ENCODE measurements at places on chromosomes 1 and 21.

GRCh38 chr1:32770221-32770731 is 46.9 kb downstream of the YARS1 start:
- DNase-seq: no peak

GRCh38 chr1:184017306-184017705 is 20.2 kb downstream of the COLGALT2 start:
- DNase-seq: no peak

- DNase-seq: no peak
These were observed 303.6 kb upstream of the FAM78B start for GRCh38 chr1:166470441-166470840.

GRCh38 chr1:160741092-160741501 is 2.0 kb downstream of the SLAMF7 start:
- no peak for DNase-seq

DNA sequence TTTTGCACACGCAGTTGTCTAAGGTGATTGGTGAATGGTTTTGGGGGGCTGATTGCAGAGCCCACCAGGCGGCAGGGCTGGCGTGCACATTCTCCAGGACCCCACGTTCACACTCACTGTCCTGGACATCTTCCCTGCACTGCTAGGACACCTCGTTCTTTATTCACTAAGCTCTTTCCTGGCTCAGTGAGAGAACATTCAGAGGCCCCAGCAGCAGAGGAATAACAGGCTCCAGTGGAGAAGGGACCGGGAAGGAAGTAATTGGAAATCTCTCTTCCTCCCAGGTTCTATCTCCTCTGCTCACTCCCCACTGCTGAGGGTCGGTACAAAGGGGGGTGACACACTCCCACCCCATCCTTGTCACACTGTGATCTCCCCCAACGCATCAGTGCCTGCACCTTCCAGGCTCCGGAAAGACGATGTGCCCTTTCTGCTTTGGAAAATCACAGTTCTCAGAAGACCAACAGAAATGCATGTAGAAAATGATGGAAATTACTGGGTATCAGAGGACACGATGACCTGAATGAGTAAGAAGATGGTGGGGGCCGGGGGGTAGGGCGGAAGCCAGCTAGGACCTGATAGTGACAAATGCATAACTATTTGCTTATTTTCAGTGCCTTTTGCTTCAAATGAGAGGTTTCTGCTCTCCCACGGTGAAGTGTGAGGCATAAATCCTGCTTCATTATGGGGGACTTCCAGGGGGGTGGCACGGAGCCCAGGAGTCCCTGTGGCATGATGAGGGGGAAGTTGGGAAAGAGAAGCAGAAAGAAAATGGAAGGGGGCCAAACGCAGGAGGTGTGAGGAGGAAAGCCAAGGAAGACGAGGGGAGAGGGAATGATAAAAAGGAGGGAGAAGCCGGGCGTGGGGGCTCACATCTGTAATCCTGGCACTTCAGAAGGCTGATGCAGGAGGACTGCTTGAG is 25.2 kb upstream of the KIF26B start:
- no peak for DNase-seq

DNA sequence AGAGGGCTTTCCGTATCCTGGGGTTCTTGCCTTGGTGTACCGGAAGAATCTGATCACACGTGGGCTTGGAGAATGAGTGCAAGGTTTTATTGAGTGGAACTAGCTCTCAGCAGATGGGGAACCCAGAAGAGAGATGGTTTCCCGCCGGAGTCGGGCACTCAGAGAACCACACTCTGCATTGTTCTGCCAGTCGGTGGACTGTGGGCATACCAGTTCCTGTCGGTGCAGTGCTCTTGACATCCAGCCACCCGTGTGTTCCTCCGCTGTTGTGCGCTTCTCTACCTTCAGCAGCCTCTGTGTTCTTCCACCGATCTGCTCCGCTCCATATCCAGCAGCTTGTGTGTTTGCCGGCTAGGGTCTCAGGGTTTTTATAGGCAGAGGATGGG is 10.8 kb upstream of the PPIE start:
- no peak for DNase-seq

GRCh38 chr1:54367613-54368012 is 38.6 kb downstream of the SSBP3 start:
- no peak for DNase-seq

DNA sequence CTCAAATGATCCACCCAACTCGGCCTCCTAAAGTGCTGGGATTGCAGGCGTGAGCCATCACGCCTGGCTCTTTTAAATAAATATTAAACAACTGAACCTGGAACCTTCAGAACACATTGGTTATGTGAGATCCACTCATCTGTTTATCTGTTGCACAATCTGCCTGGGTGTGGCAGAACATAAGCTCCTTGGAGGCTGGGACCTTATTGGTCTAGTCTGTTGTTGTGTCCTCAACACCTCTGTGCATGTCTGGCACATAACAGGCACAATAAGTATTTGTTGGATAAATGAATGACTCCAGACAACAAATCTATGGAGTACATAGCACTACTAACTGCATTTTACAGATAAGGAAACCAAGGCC is 4.1 kb upstream of the NBL1 start:
- no peak for DNase-seq

DNA sequence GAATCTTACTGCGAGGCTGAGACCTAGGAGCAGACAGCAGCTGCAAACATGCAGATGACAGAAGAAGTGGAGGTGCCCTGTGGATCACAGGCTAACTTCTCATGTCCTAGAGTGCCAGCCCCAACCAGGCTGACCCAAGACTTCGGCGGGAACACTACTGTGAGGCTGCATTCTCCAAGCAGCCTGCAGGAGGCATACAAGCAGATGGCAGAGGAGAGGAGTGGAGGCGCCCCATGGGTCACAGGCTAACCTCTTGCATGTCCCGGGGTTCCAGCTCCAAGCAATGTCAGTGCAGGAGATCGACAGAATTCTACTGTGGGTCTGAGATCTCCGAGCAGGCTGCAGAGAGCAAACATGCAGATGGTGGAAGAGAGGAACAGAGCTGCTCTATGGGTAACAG is 98.1 kb upstream of the ZNF678 start:
- no peak for DNase-seq

GRCh38 chr1:115278211-115278610 is 59.8 kb downstream of the NGF start:
- DNase-seq: no peak

GRCh38 chr1:26370591-26371382 is 1.8 kb downstream of the ZNF683 start:
- no peak for DNase-seq

GRCh38 chr1:234855851-234856250 is 245.9 kb upstream of the IRF2BP2 start:
- DNase-seq: no peak

GRCh38 chr1:151144474-151145303 is 1.7 kb downstream of the SEMA6C start:
- DNase-seq: no peak

DNA sequence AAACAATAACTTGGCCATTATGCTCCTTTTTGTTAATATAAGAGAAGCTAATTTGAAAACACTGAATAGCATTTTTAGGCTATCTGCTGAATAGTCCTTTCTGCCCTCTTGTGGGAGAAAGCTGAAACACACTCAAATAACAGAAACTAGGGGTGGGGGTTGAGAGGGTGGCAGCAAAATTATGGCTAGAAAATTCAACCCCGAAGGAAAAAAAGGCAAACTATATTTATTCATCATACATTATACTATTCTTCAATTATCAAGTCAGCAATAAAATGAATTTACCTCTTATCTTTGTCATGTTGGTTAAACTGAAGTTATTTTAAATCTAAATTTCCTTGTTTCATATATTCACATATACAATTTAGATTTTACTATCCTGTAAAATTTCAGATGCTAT is 255.9 kb downstream of the FAF1 start:
- peak; percentile 8 for DNase-seq

- no peak for DNase-seq
These were observed 32.8 kb downstream of the ZC3H11B start for GRCh38 chr1:219580009-219580676.

DNA sequence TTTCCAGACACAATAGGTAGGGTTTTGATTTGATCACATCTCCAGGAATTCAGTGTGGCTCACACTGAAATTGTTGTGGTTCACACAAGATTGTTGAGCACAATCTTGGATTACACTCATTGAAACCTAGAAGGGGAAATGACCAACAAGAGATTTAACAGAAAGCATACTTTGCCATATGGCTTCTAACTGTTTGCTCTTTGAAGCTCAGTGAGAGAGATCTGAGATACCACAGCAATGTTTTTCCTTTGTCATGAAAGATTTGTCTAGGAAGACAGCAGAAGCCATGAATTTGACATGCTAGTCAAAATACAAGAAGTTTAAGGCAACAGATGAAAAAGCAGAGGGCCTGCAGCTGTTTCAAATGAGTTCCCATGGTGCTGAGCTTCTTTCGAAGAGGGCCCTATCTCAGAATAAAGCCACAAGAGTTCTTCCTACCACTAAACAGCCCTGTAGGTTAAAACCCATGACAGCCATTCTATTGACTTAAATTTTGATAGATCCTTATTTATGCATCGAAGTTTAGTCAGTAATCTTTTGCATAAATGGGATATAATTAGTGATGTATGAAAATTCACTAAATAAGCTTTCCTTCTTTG is 650.4 kb downstream of the LTN1 start:
- DNase-seq: no peak

GRCh38 chr1:209106861-209107260 is 476.7 kb upstream of the CAMK1G start:
- no peak for DNase-seq

DNA sequence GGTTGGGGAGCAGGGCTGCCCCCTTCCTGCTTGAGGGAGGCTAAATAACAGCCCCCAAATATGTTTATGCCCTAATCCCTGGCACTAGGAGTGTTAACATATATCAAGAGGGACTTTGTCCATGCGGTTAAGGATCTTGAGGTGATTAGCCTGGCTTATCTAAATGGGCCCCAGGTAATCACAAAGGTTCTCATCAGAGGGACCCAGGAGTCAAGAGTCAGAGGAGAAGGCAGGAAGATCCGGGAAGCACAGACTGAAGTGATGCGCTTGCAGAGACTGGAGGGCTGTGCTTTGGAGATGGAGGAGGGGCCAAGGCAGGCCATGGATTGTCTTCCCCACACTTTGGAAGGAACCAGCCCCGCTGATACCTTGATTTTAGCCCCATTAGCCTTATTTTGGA is 86.4 kb downstream of the IER5 start:
- DNase-seq: no peak

DNA sequence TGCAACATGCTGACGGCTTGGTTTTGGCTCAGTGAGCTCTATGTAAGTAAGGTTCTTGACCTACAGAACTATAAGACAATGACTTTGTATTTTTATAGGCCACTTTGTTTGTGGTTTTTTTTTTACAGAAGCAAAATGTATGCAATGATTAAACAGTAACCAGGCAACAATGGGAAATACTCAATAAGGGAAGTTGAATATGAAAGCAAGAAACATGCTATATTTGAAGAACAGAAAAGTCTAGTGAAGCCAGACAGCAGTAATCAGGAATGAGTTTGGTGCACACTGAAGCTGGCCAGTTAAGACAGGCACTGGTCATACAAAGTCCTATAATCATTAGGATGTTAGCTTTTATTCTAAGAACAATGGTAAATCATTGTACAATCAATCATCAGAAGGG is 1926.8 kb downstream of the NCAM2 start:
- DNase-seq: no peak

DNA sequence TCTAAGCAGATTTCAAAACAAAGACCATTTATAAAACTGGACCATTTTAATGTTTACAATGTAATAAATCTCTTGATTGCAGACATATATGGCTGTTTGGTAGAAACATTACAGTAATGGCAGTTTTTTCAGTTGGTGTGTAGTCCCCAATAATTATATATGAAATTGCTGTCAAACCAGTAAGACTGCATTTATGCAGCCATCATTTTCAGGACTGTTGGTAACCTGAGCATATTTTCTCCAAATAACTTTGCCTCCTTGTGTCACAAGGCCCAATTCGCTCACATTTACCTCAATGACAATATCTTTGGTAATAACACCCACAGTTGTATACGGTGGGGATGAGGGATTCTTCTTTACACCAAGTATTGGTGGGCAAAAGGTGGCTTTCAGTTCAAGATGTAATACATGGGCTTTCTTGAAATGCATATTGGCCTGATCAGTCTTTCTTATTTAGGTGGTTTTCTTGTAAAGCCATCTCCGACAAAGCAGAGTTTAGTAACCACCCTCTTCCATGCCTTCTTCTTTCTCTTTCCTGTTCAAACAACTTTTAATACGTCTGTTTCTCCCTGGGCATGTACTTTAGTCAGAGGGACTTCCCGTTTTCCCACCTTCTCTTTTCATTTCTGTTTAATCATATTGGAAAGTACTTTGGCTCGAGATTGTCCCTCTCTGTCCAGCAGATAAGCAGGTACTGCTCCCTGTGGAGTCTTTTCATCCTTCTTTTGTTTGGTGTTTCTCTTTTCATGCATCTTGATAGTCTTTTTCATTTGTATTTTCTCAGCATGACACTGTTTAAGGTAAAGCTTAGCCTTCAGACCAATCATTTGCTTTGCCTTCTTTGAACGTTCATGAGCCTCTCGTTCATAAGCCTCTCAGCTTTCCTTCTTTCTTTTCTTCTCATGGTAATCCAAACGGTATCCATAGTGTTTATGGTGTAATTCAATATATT is 30.4 kb downstream of the ATP2B4 start:
- DNase-seq: no peak

- no peak for DNase-seq
These were observed 3.9 kb downstream of the NCAM2 start for GRCh38 chr21:21002153-21002552.

DNA sequence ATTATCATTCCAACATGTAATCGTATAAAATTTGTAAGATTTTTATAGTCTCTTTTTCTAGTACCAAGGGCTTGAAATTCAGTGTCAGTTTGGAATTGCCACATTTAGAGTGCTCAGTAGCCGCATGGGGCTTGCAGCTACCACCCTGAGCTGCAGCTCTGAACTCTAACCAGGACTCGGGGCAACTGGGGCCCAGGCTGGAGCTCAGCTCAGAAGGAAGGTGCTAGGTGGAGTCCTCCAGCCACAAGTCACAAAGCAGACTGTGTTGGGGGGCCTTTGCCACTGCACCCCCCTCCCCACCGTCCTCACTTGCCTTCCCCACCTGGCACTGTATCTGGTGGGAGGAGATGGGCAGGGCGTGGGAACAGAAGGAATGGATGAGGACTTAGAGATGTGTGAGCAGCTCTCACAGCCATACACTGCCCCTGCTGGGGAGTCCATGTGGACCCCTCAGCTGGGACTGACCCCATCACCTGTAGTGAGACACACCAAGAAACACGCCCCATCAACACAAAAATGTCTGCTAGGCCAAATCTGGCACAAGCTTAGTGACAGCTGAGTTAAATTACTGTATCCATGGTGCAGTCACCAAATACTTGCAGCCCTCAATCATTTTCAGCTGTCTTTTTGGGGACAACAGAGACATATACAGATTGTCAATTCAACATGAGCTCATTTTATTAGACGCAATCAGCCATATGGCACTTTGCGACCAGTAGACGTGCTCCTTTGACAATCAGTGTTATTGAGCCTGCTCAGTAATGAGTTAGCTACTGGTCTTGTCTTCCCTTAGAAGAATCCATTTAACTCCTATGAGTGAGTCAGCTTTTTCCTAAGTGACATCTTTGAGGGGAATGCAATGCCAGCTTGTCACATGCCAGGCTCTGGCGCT is 241.7 kb upstream of the RAB4A start:
- no peak for DNase-seq

- no peak for DNase-seq
These were observed 2.3 kb downstream of the PRXL2B start for GRCh38 chr1:2588661-2589430.

GRCh38 chr21:35226968-35227744 is 178.1 kb upstream of the RUNX1 start:
- DNase-seq: peak; percentile 19

Data from COR-L47 (cell line).